CD8-positive, alpha-beta memory T cell (primary cell): ENCODE measurements at places on chromosomes 3 and 15.

DNA sequence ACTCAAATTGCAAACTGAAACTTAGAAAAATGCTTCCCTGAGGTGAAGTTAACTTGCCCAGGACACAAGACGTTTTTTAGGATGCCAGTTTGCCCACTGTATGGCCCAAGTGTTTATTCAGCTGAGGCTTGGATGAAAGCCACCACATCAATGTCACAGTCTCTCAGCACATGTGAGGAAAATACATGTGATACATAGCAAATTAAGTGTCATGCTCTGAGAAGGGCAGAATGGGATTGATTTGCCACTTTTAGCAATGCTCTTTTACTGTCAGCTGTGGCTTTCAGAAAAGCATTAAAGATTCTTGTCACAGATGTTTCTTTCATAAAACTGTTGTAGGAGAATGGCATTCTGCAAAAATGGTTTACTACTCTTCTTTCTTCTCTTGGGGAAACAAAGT lies 165.5 kb downstream of the ZIC1 start:
- no peak for DNase-seq

GRCh38 chr3:26018889-26019288 lies 229.0 kb downstream of the OXSM start:
- DNase-seq = no peak

DNA sequence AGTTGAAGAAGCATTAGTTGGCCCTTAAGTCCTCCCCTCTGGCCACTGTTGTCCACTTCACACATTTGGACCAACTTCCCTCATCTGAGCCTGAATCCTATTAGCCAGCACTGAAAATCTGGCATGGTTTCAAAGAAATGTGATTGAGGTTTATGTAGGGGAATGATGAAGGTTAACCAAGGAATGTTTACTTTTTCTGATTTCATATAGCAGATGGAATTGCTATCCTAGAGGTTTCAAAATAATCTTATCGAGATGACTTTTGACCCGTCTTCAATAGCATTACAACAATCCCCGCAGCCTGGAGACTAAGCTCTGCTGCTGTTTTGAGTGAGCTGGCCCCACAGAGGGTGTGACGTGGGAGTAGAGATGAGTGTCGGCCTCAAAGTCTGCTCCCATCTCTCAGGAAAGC lies 200.8 kb upstream of the IL12A start:
- DNase-seq = no peak

DNA sequence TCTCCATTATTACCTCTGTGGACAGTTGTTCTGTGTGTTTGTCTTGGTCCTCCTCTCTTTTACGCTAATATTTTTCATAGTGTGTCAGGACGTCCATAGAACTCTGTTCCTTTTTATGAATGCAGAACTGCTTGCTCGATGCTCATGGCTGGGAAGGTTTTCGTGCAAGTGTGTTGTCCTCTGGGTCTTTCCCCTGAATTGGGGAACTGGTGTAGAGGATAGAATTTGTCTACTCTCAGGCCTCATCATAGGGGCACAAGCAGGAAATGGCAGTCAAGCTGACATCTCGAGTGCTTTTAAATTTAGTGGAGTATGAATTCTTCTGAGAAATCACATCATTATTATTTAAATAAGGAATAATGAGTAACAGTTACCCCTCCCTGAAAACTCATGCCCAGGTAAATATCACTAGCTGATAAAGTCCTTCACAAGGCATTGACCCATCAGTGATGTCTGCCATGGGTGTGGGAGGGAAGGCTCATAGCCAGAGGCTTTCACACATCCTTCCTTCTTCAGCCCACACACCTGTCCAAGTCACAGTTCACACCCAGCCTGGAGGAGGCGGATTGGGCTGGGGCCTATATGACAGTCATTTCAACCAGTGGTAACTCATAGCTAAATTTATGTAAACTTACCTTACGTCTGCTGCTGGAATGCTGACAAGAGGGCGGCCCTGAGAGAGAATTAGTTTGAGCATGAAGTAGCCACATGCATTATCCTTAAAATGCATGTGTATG lies 226.1 kb downstream of the PLCL2 start:
- DNase-seq = no peak

DNA sequence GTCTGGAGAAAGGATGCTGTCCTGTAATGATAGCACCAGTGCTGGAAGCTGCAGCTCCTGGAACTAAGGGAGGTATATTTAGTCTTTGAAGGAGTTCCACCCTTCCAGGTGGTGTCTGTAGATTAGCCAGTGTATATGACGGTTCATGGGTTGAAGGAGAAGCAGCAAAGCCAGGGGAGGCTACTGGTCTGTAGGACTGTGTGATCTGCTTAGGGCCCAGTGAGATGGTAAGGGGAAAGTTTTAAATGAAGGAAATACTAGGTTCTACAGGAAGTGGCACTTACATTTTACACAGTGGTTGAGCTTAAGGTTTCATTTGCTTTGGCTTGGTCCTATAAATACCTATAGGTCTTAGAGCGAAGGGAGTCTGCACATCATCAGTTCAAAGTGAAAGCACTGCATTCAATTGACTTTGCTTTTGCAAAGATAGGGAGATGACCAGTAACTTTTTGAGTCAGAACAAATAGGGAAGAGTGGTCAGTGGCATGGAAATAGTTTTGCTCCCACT lies 5.6 kb downstream of the SLC25A38 start:
- no peak for DNase-seq

DNA sequence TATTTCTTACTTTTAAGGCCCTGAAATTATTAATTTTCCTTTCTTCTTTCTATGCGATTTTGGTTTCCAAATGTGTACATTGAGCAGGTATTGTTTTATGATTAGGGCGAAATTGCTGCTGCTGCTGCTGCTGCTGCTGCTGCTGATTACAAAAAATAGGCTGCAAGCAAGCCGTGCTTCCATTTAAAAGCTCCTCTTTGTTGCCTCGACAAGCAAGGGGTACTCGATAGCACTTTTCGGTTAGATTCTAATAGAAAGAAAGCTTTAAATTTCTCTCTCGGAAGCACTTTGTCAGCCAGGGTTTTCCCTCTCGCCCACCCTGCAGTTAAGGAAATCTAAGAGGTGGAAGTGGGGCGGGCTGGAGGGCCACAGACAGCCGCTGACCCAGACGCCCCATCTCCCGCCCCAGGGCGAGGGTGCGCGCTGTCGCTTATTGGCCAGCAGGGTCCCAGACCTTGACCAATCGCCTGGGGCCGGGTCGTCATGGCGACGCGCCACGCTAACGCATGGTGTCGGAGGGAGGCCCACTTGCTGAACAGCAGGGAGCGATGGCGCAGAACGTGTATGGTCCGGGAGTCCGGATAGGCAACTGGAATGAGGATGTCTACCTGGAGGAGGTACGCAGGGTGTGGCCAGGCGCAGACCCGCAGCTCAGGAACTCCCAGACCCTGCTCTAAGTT lies at the start of gene CFAP161:
CFAP161 (plus strand) TSS at position 489 of the 680 bp plus-strand sequence; CDS start at position 549, 60 bp downstream.
- DNase-seq = no peak

GRCh38 chr3:127108796-127109195 lies 84.1 kb upstream of the PRR23E start:
- no peak for DNase-seq

DNA sequence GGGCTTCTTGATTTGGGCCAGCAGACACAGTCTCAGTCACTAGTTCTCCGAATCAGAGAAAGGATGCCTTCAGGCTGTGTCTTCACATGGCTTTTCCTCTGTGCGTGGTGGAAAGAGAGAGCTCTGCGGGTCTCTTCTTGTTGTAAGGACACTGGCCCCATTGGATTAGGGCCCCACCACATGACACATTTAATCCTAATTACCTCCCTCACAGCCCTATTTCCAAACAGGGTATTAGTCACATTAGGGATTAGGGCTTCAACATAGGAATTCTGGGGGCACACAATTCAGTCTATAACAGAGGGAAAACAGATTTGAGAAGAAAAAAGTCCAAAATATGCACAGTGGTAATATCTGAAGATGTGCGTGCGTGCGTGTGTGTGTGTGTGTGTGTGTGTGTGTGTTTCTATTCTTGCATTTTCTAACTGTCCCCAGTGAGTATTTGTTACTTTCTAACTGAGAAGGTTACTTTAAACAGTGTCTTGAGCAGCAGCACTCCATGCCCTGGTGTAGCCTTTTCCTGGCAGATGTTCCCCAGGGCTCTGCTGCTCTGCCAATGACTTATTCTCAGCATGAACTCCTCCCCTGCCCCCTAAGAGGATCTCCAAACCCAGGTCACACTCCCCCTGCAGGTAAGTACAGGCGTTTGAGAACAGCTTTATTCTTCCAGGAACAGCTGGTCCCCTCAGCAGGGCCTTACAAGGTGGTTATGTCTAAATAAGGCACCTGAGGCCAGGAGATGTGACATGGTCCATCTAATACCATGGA lies 72.9 kb downstream of the RPL39L start:
- peak; percentile 67 for DNase-seq

DNA sequence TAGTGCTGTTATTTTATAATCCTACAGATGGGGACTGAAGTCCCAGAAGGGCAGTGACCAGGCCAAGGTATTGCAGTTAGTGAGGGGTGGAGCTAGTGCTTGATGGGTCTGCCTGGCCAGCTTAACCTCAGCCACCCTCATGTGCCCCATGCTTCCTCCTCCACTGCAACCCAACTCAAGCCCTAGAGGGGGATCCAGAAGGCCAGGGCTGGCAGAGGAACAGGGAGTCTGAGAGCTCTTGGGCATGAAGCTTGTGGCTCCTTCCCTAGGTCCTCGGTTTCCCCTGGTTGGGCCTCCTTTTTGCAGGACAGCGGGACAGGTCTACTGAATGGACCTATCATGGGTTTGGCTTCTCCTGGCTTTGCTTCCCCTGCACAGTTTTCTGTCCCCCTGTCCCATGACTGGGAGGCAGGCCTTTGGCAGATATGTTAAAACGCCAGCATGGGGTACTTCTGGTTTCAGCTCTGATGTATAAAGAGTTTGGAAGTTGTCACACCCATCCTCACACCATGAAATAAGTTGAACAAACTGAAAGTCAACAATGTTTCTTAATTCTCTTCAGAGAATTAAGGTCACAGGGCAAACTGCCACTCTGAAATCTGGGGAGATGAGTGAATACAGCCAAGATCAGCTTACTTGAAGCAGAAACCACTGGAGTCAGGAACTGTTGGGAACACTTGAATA lies 103.3 kb downstream of the SMAD6 start:
- DNase-seq = no peak

GRCh38 chr3:159252274-159252673 lies 450.4 kb downstream of the MFSD1 start:
- no peak for DNase-seq
